NCI-H524 (cell line): ENCODE measurements at places on chromosomes 2 and 18.

DNA sequence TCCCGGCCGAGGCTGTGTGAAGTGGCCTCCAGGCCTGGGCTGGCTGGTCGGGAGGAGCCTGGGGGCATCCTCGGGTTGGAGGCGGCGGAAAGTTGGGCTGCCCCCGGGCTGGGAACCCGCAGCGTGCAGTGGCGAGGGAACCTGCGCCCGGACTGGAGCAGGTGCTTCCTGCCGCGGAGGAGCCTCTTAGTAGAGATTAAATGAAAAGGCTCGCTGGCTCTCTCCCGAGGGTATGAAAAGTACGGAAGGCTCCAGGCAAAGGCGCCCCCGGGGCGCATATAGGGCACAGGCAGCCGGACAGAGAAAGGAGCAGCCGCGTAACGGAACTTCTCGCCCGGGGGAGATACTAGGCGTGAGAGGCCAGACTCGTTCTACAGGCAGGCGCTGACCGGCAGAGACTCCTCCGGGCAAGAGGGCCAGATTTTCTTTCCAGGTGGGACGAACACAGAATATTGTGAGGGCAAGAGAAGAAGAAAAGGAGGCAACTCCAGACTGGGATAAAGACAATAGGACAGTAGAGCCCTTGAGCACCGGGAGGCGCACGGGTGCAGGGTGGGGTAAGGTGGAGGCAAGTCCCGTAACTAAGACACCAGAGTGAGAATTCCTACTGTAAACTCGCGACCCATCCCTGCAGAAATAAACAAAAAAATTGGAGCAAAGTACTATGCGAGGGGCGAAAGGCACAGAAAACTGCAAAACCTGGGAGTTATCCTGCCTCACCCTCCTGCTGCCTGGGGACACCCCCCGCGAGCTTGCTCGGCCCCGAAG, 816 bp downstream of the CDH2 start:
- peak; percentile 51 for DNase-seq

DNA sequence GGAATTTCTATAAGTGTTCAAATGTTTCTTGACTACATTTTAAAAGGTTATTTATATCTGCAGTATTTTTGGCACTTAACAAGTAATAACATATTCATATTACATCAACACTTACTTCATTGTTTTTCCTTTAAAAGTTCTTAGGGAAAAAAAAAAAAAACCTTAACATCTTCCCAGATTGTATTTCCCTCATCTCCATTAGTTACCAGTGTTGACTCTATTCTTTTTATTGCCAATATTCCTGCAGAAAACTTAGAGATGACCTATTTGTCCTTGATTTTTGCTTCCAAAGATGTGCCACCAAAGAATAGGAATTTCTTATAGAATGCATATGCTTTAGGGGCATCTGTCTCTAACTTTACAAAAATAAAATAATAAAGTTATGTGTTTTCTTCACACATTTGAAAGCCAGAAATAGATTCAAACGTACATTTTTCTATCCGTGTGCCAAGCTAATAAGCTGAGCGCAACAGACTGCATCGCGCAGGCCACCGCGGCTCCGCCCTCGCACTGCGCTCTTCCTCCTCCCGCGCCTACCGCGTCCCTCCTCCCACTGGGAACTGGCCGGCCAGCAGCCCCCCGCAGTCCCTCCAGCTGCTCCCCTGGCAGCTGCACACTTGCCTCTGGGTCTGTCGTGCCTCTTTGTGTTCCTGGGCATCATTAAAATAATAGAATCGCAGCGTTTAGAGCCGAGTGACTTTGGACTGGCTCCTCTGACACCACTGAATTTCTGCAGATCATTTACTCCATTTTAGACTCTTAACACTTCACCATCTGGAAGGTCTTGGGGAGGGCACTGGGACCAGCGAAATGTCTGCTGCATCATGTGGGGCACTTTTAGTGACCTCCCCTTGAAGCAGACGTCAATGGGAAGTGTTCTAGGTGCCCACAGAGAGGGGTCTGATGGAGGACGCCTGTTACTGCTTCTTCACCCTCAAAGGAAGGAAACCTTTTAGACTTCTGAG, 21.2 kb upstream of the NAB1 start:
- DNase-seq, result peak; percentile 54

- DNase-seq, result no peak
These were observed 505.4 kb upstream of the MYT1L start for GRCh38 chr2:2836343-2837070.

DNA sequence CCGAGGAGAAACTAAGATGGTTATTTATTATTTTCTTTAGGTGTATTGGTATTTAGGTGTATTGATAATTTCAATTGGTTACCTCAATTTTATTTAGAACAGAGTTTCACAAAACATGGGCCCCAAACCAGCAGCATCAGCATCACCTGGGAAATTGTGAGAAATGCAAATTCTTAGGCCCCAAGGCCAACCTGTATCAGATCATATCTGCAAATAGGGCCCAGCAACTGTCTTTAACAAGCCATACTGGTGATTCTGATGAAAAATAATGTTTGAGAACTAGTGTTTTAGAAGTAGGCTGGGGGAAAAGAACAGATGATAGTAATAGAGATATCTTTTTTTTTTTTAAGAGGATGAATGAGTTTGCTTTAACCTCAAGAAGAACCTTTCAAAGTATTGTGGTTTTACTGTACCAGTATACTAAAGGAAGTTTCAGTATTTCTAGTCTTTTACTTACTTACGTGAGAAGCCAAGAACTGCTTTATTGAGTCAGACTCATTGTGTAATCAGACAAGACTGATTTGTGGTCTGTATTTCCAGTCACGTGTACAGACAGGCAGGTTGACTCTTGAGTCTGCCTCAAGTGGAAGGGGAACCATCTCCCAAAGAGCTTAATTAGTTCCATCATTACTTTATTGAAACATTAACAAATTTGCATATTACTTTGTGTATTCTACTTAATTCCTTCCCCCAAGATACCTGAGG, 60.4 kb upstream of the GAREM1 start:
- DNase-seq, result peak; percentile 12

GRCh38 chr2:213119061-213119809, 32.2 kb downstream of the IKZF2 start:
- no peak for DNase-seq

GRCh38 chr2:221969087-221969829, 329.5 kb downstream of the PAX3 start:
- DNase-seq, result no peak

GRCh38 chr2:227228061-227228667, 63.7 kb downstream of the COL4A3 start:
- no peak for DNase-seq
